ENCODE measurements at places on chromosomes 3 and 15.

DNA sequence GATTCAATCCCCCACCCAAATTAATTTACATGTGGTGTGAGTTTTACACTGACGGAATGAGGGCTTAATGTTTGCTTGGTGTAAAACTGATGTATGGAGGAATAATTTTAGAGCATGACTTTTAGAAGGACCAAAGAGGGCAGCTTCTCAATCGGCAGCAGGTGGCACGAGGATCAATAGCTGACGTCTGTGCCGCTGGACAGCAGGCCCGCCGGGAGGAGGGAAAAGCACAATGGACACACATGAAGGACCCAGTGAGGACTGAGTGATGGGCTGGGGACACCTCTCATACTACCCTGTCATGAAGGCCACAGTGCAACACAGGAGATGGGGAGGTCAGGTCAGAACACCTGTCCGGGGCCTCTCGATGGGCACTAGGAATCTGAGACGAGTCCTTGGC lies 61.4 kb upstream of the NSMCE3 start:
- no peak for DNase-seq

DNA sequence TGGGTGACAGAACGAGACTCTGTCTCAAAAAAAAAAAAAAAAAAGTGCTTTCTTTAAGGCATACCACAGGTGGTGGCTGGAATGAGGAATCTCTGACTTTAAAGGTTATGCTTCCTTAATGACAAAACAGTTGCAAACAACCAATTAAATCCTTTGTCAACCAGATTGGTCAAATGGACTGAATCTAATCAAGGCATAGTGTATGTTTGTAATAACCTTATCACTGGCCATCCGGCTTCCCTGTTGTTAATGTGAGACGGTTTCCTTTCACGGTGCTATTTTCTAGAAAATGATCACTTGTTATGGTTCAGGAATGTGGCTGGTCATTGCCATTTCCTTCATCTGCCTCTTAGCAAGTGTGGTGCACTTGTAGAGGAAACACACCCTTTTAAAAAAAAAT lies 75.9 kb downstream of the FLNB start:
- DNase-seq, result no peak

- no peak for DNase-seq
Observed at GRCh38 chr15:59180945-59181600, 25.6 kb upstream of the LDHAL6B start.

GRCh38 chr3:9222956-9223639 lies 26.3 kb downstream of the SRGAP3 start:
- DNase-seq, result no peak

- no peak for DNase-seq
Observed at GRCh38 chr3:153704115-153704514, 417.1 kb upstream of the ARHGEF26 start.

DNA sequence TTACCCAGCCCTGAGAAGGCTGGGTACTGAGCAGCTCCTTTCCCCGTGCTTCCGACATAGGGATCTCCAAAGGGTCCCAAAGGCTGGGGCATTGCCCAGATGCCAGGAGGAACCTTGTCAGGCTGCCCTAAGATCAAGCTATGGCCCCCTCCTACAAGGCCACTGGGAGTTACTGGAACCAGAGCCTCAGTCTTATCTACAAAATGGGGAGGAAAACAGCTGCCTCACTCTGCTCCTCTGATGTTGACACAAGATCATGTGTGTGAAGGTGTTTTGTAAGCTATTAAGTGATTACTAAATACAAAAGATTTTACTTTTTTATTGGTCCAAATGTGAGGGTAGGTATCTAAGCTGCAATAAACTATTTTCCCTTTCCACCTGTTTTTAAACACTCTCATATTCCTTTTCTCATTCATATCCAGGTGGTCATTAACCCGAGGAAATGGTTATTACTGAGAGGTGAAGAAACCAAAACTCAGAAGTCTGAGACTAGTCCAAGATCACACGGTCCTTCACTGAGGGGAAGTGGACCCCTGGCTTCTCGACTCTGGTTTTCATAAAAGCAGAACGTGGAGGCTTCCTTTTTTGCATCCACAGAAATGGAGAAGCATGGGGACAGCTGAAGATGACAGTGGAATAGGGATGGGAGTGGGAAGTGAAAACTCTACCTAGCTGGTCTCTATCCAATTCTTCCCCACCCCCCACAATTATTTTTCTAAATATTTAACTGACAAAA lies 1.7 kb downstream of the ARPIN start:
- DNase-seq, result no peak

DNA sequence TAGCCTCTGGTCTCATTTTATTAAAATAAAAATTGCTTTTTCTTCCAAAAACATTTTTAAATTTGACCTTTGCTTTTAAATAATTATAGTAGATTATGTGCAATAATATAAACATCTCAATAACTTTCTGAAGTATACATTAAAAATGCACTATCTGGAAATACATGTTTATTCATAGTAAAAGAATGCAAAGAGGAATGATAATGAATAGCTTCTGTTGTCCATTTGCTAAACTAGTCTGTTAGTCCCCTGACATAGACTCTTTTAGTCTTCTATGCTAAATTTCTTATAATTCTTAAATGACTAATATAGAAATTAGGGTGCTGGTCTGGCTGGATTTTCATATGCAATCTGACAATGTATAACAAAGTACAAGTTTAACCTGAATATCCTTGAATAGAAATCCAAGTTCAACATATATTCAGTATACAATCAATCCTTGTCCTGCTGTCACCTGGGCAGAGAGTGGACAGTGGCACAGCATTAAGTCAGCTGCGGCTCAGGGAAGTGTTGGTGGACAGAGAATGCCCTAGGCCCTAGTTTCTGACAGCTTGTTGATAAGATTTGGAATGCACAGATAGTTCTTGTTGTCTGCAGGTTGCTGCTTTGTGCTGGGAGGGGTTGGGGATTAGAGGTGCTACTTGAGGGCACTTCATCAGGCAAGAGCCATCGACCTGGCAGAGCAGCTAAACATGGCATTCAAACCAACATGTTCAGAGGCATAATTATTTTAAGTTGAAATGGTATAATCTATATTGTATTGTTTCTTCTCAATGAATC lies 161.7 kb downstream of the MBNL1 start:
- no peak for DNase-seq

- DNase-seq, result no peak
Observed at GRCh38 chr15:98896802-98897732, 110.5 kb downstream of the PGPEP1L start.

DNA sequence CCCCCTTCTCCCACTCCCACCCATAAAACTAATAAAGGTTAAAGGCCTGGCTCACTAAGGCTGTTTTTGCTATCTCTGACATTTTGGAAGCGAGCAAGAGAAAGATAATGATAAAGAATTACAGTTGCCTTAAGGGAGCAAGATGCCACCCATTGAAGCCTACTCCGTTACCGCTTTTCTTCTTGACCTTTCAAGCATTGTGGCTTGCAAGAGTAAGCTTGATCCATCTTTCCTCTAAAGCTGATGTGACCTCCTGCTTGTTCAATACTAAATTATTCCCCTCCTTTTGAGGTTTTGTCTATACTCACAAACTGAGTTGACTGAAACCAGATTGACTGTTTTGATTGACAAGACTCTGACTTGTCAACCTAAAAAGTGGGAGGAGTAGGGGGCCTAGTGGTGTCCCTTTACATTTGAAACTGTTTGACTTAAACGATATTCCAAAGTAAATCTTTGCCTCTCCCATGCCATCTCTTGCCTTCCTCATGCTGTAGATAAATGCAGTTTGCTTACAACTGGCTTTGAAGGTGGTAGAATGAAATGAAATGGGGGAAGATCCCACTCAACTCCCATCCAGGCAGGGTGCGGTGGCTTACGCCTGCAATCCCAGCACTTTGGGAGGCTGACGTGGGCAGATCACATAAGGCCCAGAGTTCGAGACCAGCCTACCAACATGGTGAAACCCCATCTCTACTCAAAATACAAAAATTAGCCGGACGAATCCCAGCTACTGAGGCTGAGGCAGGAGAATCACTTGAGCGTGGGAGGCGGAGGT lies 8.0 kb downstream of the TRIM71 start:
- DNase-seq, result no peak

GRCh38 chr3:22858486-22858885 lies 344.6 kb upstream of the UBE2E2 start:
- DNase-seq, result no peak

DNA sequence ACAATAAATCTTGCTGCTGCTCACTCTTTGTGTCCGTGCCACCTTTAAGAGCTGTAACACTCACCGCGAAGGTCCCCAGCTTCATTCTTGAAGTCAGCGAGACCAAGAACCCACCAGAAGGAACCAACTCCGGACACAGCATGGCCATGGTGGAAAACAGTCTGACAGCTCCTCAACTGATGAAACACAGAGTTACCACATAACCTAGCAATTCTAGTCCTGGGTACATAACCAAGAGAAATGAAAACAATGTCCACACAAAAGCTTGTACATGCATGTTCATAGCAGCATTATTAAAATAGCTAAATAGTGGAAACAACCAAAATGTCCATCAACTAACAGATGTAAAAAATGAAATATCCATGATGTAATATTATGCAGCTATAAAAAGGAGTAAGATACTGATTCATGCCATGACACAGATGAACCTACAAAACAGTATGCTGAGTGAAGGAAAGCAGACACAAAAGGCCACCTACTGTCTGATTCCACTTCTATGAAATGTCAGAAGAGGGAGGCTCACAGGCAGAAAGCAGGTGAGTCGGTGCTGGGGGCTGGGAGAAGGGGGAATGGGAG lies 36.8 kb downstream of the VGLL4 start:
- DNase-seq, result no peak

- DNase-seq, result no peak
Observed at GRCh38 chr15:44265757-44266156, 22.8 kb upstream of the GOLM2 start.

GRCh38 chr3:189267981-189268613 lies 96.3 kb downstream of the TPRG1 start:
- no peak for DNase-seq

- DNase-seq, result peak; percentile 25
Observed at GRCh38 chr3:11720304-11720898, 76.7 kb upstream of the VGLL4 start.

DNA sequence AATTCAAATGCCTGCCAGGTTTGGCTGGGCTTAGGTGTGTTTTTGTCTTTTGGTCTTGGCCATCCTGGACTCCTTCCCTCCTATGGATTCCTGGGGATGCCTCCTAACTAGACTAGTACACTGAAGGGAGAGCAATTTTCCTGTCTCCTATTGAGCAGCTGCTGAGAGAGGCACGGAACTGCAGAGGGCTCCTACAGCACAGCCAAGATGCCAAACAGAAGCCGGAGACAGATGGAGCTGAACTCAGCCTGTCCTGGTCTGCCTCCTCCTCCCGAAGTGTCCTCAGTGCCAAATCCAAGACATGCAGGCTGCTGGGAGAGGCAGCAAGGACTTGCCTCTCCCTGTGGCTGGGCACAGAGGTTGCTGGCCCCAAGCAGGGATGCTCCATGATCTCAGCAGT lies 256.6 kb upstream of the PROK2 start:
- no peak for DNase-seq

GRCh38 chr15:85034276-85034675 lies 52.6 kb downstream of the PDE8A start:
- DNase-seq, result no peak

- DNase-seq, result no peak
Observed at GRCh38 chr3:69817988-69818387, 78.7 kb downstream of the MITF start.

- DNase-seq, result no peak
Observed at GRCh38 chr3:11898611-11899325, 52.1 kb upstream of the TAMM41 start.

DNA sequence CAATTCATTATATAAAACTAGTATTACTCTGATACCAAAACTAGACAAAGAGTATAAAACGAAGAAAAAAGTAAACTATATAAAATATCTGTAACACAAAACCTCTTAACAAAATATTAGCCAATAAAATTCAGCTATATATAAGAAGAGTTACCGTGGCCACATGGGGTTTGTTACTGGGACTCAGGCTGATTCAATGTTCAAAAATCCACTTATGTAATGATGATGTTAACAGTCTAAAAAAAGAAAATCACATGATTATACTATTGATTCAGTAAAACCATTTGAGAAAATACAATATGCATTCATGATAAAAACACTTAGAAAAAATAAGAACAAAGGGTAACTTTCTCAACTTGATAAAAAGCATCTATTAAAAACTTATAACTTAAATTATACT lies 18.3 kb downstream of the P2RY1 start:
- no peak for DNase-seq

GRCh38 chr15:51288143-51289065 lies 50.0 kb downstream of the CYP19A1 start:
- no peak for DNase-seq

GRCh38 chr3:184679056-184679816 lies 32.6 kb downstream of the MAGEF1 start:
- DNase-seq, result no peak

GRCh38 chr3:172135820-172136219 lies 96.4 kb downstream of the FNDC3B start:
- DNase-seq, result no peak

DNA sequence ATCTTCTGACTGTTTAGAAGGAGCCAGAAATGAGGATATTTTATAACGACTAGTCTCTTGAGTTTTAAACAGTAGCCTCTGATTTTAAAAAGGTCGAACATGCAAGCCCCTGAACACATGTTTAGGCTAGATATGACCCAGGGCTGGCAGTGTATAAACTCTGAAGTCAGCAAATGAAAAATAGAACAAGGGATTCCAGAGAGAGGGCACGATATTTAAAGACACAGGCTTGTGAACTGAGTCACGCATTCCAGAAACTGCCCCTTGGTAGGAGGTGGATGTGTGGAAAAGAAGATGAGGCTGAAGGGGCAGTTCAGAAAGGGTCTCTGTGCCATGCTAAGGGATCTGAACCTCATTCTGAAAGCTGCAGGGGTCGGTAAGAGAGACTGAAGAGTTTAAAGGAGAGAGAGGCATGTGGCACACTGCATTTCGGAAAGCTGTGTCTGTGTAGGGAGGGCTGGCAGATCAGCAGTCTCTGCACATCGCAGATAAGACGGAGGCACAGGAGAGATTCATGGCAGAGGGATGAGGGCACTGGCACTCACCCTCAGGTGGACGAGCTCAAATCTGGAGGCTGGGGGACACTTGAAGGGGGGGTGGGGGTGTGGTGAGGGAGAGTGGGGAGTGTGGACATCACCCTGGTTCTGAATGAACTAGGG lies 22.1 kb downstream of the ST8SIA2 start:
- no peak for DNase-seq

- no peak for DNase-seq
Observed at GRCh38 chr15:92571824-92572223, 83.8 kb downstream of the FAM174B start.

DNA sequence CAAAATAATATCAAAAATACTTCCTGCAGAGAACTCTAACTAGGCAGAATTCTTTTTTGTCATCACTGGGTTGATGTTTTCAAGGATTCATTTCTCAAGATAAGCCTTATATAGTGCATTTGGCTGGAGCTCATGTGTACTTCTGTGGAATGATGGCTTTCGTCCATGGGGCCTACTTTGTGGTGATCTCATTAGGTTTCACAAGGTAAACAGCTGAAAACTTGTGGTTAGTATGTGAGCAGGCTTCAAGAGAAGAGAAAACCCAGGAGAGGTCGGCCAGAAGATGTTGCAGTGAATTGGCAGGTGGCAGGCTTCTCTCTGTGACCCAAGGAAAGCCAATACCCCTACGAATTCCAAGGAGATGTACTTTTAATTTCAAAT lies 121.4 kb upstream of the PHLDB2 start:
- no peak for DNase-seq

Measured in activated CD4-positive, CD25-positive, alpha-beta regulatory T cell (primary cell).